ENCODE measurements at places on chromosomes 1 and 21. TPM values are rescaled to one million over a fixed set of nuclear protein-coding genes. Genes with fewer than 3 reads are reported as not detected.

GBP5 gene
- 187 TPM for total RNA-seq

OR2M4 gene
- not detected for total RNA-seq

DNA sequence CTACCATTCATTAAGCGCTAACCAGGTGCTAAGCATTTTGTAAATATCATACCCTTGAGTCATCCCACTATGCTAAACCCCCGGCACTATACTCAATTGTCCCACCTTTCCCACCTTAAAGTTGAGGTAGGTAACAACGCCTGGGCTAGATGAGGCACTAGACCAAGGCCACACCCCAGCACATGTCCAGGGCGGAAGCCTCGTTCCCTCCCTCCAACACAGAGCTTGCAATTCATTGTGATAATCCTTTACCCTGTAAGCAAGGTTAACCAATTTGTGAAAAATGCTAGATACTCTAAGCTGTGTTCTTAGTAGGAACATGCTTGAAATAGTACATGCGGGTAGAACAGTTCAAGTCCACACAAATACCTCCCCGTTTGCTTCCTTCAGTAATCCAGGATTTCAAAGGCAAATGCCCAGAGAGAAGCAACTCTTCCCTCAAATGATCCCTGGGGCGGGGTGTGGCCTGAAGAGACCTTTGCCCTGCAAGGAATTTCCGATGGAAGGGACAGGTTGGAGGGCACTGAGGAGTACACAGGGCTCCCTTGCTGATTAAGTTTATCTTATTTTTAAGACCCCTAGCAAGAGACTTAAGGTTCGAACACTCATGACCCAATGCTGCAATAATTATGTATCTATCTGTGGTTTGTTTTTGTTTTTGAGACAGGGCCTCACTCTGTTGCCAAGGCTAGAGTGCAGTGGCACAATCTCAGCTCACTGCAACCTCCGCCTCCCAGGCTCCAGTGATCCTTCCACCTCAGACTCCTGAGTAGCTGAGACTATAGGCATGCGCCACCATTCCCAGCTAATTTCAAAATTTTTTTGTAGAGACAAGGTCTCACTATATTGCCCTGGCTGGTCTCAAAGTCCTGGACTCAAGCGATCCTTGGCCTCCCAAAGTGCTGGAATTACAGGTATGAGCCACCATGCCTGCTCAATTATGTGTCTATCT lies 2.6 kb downstream of the RSPH1 start:
- H3K4me3 ChIP-seq = no peak overlapping the region
- peaks cover 14% of the 10 kb centered on the region for H3K4me1 ChIP-seq
- no peaks in the 10 kb centered on the region for H3K36me3 ChIP-seq
- H3K27me3 ChIP-seq = no peaks in the 10 kb centered on the region

DNA sequence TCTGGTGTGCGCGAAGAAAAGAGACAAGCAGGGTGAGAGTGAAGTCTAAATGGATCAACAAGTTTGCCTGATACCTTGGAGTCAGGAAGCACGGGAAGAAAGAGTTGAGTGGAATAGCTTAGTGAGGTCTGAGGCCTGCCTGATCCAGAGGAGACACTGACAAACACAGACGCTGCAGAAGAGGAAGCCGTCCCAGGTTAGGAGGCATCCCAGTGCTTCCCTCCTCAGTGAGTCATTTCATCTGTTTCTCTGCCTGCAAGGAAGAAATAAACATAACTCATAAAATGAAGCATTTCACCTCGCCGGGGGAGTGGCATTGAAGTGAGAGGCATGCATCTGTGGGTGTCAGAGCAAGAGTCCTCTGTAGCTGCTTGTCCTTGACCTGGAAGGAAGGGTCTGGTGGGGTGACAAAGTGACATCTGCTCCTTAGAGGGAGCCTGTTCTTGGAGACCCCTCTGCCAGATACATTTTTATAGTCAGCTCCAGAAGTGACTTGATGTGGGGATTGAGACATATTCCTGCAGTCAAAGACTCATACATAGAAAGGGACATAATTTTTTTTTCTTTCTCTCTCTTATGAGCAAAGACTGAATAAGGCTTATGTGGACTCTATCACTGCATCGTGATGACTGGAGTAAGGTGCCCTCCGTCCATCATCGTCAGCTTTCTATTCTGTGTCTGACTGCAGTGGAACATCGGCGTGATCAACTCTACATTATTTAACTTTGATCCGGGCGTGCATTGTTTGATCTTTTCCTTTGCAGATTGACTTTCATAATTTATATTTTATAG lies 256.7 kb downstream of the KIF26B start:
- H3K36me3 ChIP-seq = no peaks in the 10 kb centered on the region
- no peak for DNase-seq
- no peaks in the 10 kb centered on the region for H3K4me1 ChIP-seq
- no peak overlapping the region for H3K27ac ChIP-seq
- no peaks in the 10 kb centered on the region for H3K27me3 ChIP-seq

- no peak overlapping the region for H3K4me3 ChIP-seq
- no peak for DNase-seq
- H3K27ac ChIP-seq = no peak overlapping the region
These were observed 71.5 kb downstream of the DDAH1 start for GRCh38 chr1:85393490-85393889.

GRCh38 chr1:21665711-21666575 lies 3.2 kb downstream of the RAP1GAP start:
- no peaks in the 10 kb centered on the region for H3K36me3 ChIP-seq
- peaks cover 66% of the 10 kb centered on the region for H3K27me3 ChIP-seq
- H3K4me3 ChIP-seq = no peak overlapping the region
- no peak for DNase-seq
- no peak overlapping the region for H3K27ac ChIP-seq

GRCh38 chr1:175204330-175204729 lies 11.8 kb upstream of the KIAA0040 start:
- DNase-seq = no peak
- peaks cover 25% of the 10 kb centered on the region for H3K4me1 ChIP-seq

DNA sequence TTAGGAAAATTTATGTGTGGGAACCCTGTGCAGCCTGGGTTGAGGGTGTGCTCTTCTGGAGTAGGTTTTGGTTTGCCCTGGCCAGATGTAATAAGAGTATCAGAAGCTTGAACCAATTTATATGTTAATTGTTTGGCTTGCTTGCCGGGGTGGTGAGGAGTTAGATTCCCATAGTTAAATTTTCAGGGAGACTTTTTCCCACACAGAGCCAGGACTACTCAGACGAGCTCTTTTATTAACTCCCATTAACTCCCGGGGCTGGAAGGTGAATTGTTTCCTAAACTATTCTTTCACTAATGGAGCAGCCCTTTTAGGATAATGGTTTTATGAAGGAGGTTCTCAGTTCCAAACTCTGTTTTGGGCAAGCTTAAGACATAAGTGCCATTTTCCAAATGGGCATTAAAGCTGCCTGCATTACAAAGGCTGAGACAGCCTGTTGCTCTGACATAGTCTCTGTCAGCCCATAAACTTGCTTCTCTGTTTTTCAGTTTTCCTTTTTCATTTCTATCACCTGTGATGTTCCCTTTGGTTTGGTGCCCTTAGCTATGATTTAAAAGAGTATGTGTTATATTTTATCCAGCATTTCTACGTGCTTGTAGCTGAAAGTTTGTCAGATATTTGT lies 18.0 kb upstream of the RAB3GAP2 start:
- H3K36me3 ChIP-seq = no peaks in the 10 kb centered on the region
- no peaks in the 10 kb centered on the region for H3K27me3 ChIP-seq
- DNase-seq = no peak
- H3K27ac ChIP-seq = no peak overlapping the region
- H3K4me3 ChIP-seq = no peak overlapping the region

GRCh38 chr21:32565856-32566465 lies 19.4 kb downstream of the TCP10L start:
- peaks cover 11% of the 10 kb centered on the region for H3K36me3 ChIP-seq
- H3K4me1 ChIP-seq = peaks cover 22% of the 10 kb centered on the region
- H3K27me3 ChIP-seq = no peaks in the 10 kb centered on the region
- no peak overlapping the region for H3K27ac ChIP-seq
- no peak overlapping the region for H3K4me3 ChIP-seq

MX2 gene
- 30.2 TPM for total RNA-seq

CDCA8 gene
- total RNA-seq = 61.9 TPM

GRCh38 chr1:166189126-166189525 lies 22.3 kb upstream of the FAM78B start:
- no peaks in the 10 kb centered on the region for H3K36me3 ChIP-seq
- H3K27ac ChIP-seq = no peak overlapping the region
- peaks cover 5% of the 10 kb centered on the region for H3K27me3 ChIP-seq
- DNase-seq = no peak
- H3K4me3 ChIP-seq = no peak overlapping the region

DNA sequence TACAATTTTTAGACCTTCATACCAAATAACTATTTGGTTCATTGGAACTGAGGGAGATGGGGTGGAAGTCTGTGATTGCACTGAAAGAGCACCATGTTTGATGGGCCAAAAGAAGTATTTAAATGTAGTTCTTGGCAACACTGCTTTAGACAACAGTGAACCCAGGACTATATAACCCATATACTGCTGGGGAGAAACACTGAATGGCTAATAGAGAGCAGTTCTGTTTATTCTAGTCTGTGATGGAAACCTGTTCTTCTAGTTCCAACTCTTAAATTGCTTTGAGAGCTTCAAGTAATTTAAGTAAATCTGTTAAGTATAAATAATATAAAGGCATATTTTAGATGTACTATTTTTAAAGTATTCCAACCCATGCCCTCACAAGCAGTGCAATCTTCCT lies 96.3 kb downstream of the NIBAN1 start:
- H3K27ac ChIP-seq = no peak overlapping the region
- no peak for DNase-seq
- H3K4me3 ChIP-seq = no peak overlapping the region
- H3K4me1 ChIP-seq = peaks cover 13% of the 10 kb centered on the region
- H3K27me3 ChIP-seq = peaks cover 23% of the 10 kb centered on the region

S100A1 gene
- not detected for total RNA-seq

DNA sequence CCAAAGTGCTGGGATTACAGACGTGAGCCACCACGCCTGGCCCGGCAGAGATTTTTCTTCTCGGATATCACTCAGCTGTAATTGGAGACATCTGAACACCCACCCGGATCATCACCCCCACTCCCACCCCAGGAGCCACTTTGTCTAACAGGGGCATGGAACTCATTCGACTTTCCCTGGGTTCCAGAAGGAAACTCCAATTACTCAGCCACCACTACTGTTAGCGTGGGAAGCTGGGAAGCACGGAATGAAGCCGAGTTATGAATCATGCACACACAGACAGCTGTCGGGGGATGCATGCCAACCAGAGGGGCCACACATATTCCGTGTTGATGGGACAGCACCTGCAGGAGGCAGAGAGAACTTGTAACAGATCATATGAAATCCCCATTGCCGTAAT lies 85.2 kb downstream of the HLCS start:
- no peak overlapping the region for H3K4me3 ChIP-seq
- H3K36me3 ChIP-seq = peaks cover 48% of the 10 kb centered on the region
- no peak overlapping the region for H3K27ac ChIP-seq
- no peaks in the 10 kb centered on the region for H3K4me1 ChIP-seq
- H3K27me3 ChIP-seq = no peaks in the 10 kb centered on the region

- no peak overlapping the region for H3K27ac ChIP-seq
- H3K4me1 ChIP-seq = no peaks in the 10 kb centered on the region
- peaks cover 19% of the 10 kb centered on the region for H3K27me3 ChIP-seq
- no peaks in the 10 kb centered on the region for H3K36me3 ChIP-seq
- no peak overlapping the region for H3K4me3 ChIP-seq
- no peak for DNase-seq
These were observed 17.2 kb upstream of the NFASC start for GRCh38 chr1:204853436-204853835.

GRCh38 chr1:204558467-204558866 lies 42.3 kb downstream of the MDM4 start:
- peaks cover 34% of the 10 kb centered on the region for H3K4me1 ChIP-seq
- H3K36me3 ChIP-seq = peaks cover 23% of the 10 kb centered on the region

DNA sequence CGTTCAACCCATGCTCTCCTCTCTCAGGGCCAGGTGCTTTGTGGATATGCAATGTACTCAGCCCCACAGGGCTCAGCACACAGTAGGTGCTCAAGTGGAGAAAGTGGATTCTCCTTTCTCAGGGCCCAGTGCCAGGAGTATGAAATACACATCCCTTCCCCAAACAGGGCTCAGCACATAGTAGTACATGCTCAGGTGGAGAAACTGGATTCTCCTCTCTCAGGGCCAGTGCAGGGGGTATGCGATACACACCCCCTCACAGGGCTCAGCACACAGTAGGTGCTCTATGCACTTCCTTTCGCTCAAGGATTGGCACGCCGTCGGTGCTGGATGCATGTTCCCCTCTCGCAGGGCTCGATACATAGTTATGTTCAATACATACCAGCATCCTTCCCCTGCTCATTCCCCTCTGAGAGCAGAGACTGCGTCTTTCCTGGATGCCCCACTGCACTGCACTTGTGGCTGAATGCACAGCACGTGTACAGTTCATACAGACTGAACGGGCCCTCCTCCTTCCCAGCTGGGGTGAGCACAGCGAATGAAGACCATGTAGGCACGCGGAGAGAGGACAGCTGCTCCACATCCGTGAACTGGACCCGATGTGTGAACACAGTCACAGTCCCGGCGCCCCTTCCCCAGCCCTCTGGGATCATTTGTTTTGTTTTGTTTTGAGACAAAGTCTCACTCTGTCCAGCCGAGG lies 16.6 kb upstream of the DISP3 start:
- peaks cover 3% of the 10 kb centered on the region for H3K4me1 ChIP-seq
- no peaks in the 10 kb centered on the region for H3K36me3 ChIP-seq
- no peak for DNase-seq
- H3K27ac ChIP-seq = no peak overlapping the region

GRCh38 chr1:4119516-4120220 lies 219.6 kb upstream of the C1orf174 start:
- no peak overlapping the region for H3K4me3 ChIP-seq
- H3K36me3 ChIP-seq = no peaks in the 10 kb centered on the region
- no peaks in the 10 kb centered on the region for H3K4me1 ChIP-seq
- peaks cover 4% of the 10 kb centered on the region for H3K27me3 ChIP-seq
- H3K27ac ChIP-seq = no peak overlapping the region
- no peak for DNase-seq

DNA sequence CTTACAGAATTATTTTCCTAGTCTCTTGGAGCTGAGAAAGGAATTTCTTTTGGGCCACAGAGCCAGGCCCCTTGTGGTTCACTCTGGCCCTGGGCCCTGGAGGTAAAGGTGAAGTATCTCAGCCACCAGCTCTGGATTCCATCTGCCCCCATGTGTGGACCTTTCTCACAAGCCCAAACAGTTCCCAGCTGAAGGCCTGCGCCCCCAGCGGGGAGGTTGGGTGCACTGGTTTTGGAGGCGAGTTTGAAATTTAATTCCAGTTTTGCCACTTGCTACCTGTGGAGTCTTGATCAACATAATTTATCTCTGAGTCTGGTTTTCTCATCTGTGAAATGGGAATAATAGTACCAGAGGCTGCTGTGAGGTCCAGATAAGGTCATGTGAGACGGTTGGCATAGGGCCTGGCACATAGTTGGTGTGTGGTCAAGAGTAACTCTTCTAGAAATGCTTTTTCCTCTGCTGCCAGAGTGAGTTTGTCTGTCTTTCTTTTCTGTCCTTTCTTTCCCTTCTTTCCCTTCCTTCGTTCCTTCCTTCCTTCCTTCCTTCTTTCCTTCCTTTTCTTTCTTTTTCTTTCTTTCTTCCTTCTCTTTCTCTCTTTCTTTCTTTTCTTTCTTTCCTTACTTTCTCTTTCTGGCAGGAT lies 6.1 kb downstream of the AGTRAP start:
- no peaks in the 10 kb centered on the region for H3K27me3 ChIP-seq
- DNase-seq = no peak
- H3K36me3 ChIP-seq = no peaks in the 10 kb centered on the region
- no peak overlapping the region for H3K4me3 ChIP-seq
